ENCODE measurements at places on chromosomes 1 and 21.

DNA sequence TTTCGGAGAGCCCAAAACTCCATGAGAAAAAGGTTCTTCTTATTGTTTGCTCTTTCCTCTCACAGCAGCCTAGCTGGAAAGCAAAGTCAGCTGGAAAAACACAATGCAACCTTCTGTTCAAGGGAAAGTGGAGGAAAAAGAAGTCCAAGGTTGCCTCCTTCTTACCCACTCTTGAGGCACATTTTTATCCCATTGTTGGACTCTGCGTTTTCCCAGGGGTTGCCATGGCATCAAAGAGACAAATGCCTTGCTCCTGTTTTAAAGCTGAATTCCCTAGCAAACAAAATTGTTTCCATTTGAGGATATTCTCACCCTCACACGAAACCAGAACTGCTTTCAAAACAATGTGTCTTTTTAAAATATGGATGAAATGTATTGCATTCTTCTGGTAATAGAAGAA, 45.1 kb upstream of the PALMD start:
- no peak for DNase-seq

DNA sequence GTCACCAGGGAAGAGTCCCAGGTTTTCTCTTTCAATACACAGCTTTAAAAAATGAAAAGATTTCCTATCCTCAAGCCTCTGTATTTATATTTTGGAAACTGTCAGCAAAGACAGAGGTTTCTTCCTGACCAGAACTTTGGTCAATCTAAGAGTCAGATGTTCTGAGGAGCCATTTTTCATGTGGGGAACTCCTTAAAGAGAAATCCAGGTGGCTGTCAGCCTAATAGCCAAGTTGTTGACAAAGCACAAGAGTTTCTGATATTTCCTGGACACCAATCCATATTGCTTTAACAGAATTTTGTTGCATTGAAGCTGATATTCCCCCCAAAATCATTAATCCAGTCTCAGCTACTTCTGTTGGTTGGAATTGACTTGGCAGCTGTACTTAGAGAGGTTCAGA, 318.6 kb upstream of the NFIA start:
- no peak for DNase-seq

- no peak for DNase-seq
Observed at GRCh38 chr1:57142169-57142568, 176.4 kb upstream of the C8B start.

DNA sequence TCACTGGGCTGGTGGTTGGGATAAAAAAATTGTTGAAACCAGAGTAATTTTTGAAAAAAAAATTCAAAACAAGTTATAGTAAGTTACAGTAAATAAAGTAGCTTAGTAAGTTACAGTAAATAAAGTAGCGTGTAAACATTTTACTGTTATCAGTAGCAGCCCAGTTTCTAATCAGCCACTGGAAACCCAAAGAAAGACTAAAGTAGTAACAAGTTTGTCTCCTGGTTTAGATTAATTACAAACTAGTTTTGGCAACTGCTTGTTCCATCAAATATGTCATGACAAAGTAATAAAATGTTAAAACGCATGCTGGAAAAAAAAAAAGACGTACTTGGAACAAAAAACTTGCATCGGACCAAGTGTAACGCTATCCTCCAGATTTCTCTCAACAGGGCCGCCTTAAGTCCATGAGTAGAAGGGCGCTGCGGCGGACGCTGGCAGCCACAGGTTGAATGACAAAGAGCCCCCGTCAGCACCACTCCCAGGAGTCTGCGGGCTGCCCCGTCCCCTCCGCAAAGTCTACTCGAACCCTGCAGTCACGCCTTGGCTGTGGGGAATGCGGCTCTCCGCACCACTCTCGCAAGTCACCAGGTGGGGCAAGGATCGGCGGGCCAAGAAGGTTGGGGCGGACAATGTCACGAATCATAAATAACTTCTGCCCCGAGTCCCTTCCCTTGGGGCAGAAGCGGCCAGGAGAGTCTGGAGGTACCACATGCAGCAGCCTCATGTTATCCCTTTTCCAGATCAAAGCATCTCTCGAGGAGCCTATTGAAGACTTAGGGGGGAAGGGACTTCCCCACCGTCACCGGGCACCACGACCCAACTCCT, 837 bp downstream of the SLC16A1 start:
- DNase-seq: peak; percentile 88

- no peak for DNase-seq
Observed at GRCh38 chr21:39105341-39105765, 77.9 kb downstream of the PSMG1 start.

DNA sequence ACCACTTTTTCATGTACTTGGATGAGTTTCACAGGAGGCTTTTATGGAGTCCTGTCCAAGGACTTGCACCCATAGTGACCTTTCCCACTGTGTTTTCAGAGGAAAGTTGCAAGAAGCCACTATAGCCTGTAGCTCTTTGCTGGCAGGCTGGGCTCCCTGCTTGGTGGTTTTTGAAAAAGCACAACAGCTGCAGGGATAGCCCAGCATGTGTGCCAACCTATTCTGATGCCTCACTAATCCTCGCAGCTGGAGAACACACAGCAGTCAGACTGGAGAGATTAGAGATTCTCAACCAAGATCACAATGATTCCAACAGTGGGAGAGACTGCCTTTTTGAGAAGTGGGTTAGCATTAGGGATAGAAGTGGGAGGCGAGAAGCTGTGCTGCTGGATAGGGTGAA, 24.1 kb upstream of the ARHGEF11 start:
- peak; percentile 59 for DNase-seq

GRCh38 chr1:44347280-44347679, 7.8 kb downstream of the ERI3 start:
- no peak for DNase-seq

DNA sequence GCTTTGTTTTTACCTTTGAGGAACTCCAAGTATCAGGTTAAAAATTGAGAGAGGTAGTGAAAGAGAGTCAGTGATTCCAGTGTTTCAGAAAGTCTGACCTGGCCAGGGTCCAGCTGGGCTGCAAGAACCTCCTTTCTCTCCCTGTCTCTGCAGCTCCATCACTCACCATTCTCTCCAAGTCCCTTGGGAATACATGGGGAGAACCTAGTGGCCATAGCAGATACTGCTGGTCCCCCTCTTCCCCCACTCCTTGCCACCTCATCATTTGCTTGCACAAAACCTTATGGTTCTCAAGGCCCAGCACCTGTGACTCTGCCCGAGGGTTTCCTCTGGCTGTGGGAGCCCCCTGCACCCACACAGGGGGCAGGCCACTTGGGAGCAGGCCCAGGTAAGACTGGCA, 279.5 kb downstream of the KIF26B start:
- peak; percentile 41 for DNase-seq

DNA sequence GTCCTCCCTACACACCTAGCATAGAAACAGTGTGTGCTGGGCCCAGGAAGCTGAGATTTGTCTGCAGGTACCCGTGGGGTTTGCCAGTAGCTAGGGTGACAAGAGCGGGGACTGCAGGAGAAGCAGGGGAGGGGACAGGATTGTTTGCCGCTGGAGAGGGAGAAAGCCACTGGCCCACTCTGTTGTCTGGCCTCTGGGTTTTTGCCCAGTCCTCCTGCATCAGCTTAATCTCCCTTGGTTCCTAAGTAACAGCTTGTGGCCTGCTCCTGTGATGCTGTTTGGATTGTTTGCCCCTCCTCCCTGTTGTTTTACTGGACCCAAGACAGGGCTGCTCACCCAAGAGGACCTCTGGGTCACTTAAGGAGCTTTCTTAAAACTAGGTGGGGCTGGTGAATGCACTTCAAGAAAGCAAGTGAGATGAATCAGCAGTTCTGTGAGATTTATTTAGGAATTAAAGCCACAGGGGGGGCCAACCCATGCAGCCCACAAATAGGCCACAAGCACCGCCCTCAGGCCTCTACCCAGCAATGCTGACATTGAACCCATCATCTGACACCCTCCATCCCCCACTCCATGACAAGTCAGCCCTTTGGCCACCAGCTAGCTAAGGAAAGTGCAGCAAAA, 142.8 kb downstream of the ZZZ3 start:
- peak; percentile 97 for DNase-seq

GRCh38 chr1:201739492-201740085, 89.4 kb upstream of the IPO9 start:
- peak; percentile 75 for DNase-seq

DNA sequence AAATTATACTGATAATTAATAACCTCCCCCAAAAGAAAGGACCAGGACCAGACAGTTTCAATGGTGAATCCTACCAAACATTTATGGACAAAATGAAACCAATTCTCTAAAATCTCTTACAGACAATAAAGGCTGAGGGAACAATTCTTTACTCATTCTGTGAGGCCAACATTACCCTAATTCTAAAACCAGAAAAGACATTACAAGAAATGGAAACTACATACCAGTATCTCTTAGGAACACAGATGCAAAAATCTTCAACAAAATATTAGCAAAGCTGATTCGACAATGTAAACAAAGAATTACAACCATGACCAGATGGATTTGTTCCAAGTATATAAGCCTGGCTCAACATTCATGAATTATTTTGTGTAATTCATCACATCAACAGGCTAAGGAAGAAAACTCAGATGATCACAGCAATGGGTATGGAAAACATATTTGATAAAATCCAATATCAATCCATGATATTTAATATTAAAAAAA, 8.6 kb downstream of the TMED5 start:
- DNase-seq: no peak

DNA sequence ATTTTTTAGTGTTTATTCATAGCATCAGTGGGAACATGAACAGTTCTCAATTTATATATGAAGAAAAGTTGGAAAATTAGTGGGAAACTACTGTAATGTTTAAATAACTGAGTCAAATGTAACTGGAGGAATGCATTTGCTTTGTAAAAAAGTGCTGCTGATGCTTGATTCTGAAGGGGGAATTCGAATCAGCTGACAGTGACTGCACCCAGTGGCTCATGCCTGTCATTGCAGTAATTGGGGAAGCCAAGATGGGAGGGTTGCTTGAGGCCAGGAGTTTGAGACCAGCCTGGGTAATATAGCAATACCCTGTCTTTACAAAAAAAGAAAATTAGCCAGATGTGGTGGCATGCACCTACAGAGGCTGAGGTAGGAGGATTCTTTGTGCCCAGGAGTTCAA, 398.4 kb downstream of the ZP4 start:
- DNase-seq: peak; percentile 29

GRCh38 chr1:79822053-79822452, 815.5 kb upstream of the ADGRL4 start:
- no peak for DNase-seq

DNA sequence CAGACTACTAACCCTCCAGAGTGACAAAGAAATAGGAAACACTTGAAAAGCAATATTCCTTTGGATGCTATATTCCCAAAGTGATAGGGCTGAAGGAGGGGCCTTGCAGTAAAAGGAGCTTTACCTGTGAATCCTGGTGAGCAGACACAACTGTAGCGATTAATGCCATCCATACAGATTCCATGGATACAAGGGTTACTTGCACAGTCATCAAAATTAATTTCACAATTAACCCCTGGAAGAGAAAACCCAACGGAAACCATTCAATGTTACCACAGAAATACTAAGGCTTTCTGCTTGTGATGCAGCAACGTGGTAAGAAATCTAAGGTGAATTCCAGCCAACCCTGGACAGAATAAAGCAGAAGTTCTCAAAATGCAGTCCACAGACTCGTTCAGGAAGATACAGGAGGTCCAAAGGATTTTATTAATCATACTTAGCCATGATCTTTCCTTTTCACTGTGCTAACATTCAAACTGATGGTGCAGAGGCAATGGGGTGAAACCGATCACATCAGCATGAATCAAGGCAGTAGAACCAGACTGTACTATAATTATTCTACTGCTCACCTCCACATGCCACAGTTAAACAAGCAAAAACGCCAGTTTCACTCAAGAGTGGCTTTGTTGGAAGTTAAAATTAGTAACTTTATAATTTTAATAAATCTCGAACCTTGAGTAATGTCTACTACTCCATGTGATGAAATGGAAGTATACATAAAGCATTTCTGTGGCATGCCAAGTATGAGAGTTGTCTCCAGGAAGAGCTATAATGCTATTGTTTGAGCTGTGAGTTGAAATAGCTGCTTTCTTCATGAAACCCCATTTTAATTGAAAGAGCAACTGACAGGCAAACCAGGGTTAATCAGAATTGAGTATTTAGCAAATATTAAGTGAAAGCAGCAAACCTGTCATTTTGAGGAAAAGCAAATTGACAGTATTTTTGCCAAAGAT, 63.2 kb upstream of the ADAM30 start:
- no peak for DNase-seq

DNA sequence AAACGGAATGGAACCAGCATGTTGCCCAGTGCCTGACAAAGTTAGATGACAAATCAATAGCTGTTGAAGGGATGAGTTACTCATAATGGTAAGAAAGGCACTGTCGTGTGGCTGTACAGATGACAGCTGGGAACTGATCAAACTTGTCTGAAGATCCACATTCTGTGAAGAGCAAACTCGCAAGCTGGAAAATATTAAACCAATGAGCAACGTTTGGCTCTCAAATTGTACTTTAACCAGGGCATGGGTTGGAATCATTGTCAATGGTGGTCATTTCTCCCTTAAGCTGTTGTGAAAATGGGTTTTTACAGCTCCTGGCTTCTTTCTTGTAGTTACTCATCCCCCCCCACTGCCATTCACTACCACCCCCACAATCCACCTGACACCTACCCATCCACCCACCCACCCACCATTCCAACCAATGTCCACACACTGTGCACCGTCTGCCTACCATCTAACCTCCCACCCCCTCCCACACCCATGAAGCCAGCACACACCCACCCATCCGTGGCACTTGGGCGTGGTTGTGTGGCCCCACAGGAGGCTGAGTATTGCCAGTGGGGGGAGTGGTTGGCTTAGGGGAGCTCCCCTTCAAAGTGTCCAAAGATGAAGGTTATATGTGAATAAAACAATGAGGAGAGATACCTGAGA, 46.7 kb downstream of the CLDN14 start:
- DNase-seq: no peak

GRCh38 chr1:190759807-190760206, 282.1 kb upstream of the BRINP3 start:
- no peak for DNase-seq

GRCh38 chr21:29092102-29092959, 18.9 kb upstream of the CCT8 start:
- DNase-seq: no peak

DNA sequence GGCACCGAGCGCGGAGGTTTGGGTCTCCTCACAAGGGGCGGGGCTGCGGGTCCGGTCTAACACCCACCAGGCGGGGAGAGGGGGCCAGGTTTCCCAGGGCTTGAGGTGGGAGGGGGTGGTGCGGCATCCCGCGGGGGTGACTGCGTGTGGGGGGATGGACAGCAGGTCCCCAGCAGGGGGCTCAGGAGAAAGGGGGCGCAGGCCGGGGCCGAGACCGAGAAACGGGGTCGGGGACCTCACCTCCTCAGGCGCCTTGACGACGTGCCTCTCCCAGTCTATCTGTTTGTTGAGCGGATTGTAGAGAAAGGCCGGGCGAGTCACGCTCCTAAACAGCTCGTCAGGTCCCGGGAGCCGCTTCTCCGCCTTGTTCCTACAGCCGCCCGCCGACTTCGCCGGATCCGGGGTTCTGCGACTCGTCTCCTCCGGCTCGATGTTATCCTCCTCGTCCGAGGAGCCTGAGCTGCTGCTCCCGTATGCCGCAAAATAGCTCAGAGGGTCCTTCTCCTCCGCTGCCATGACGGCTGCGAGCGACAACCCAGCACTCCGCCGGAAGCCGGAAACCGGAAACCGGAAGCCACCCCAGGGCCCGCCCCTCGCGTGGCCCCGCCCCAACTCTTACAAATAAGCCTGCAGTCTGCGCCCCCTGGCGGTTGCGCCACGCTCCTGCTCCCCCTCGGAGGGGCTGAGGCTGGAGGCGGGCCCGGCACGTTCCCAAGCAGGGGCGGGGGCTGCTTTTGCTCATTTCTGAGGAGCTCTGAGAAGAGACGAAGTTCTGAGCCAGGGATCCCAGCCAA, at the start of gene C1orf52:
TSS of gene C1orf52 (minus strand) at position 545 of the 794 bp plus-strand sequence. CDS start at position 516, 29 bp downstream.
- peak; percentile 97 for DNase-seq

- no peak for DNase-seq
Observed at GRCh38 chr1:62487956-62488355, 51.1 kb downstream of the USP1 start.

- DNase-seq: no peak
Observed at GRCh38 chr1:216700779-216701178, 22.4 kb downstream of the ESRRG start.
